ENCODE measurements at places on chromosomes 5 and 9.
A peak's percentile ranks its signal among the peaks of the same experiment; 100 is the strongest.

DNA sequence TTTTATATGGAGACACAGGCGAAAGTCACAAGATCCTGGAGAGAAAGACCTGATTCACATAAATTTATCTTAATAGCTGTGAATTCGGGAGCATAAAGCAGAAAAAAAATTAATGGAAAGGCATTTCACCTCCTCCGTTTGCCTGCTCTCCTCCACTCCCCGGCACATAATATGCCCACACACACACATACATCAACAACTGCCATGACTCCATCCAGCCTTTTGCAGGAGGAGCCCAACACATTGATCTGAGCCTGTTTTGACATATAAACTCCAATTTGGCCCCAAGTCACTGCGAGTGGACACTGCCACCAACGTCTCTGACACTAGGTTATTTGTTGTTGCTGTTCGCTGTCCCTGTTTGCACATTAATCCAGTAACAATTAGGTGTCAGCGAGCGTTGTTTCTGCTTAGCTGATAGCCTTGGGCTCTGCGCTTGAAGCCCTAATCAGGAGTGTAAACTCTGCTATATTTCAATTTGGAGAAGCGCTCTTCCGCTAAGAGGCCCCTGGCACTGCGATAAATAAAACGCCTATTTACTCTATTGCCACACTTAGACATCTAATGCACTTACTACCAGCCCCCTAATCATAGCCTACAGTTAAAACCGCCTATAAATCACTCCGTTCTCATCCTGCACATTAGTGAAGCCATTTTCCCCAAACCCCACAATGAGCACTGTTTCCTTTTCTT lies 195.8 kb upstream of the TBCA start:
- DNase-seq: no peak

GRCh38 chr9:84393266-84393950 lies 52.9 kb upstream of the SLC28A3 start:
- DNase-seq: no peak

- DNase-seq: no peak
These were observed 217.1 kb downstream of the PJA2 start for GRCh38 chr5:109192555-109193281.

DNA sequence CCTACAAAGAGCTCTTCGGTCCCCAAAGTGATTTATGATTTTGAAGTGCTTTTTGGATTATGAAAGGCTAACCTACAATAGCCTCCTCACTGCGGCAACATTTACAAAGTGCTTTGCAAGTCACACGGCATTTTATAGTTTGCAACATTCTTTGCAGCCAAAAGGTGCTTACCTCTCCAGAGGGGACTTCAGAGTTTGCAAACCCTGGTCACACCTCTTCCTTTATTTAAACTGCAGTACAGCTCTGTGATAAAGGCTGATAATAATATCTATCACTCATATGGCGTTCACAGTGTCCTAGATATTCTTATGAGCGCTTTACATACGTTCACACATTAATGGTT lies 20.0 kb upstream of the CRB2 start:
- no peak for DNase-seq

- no peak for DNase-seq
These were observed 78.7 kb upstream of the SAP30L start for GRCh38 chr5:154367101-154367500.

DNA sequence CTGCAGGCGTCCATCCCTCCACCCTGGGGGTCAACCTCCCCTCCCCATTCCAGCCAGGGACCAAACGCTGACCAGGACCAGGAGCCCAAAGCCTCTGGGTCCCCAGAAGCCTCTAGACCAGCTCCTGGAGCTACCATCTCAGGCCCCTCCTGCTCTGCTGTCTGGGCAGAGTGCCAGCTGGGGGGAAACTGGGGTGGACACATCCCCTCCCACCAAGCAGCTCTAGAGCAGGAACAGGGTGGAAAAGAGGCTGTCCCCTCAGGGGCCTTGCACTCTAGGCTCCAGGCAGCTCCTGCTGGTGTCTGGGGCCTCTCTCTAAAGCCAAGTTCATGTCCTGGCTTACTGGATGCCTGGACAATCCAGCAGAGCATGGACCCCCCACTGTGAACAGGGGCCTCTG lies 4.4 kb downstream of the SSNA1 start:
- DNase-seq: no peak

- DNase-seq: no peak
These were observed 94.4 kb downstream of the PDE6A start for GRCh38 chr5:149849966-149850910.

DNA sequence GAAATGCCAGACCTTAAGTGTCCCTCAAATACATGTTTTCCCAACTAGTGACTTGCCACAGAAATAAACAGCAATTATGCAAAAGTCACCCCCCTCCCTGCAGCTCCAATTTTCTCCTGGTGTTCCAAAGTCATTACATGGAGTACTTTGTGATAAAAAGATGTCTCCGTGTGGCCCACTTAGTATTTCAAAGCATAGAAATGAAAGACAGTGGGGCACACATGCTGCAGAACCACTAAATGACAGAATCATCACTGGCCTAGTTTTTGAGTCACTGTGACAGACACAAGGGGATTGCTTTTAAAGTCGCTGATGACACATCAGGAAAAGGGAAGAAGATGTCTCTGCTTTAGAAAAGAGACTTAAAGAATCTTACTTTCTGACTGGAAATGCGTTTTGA lies 323.4 kb downstream of the PSAT1 start:
- DNase-seq: no peak

GRCh38 chr5:172159016-172159415 lies 29.0 kb downstream of the STK10 start:
- DNase-seq: no peak

- no peak for DNase-seq
These were observed 115.7 kb downstream of the ESM1 start for GRCh38 chr5:54869691-54870090.

DNA sequence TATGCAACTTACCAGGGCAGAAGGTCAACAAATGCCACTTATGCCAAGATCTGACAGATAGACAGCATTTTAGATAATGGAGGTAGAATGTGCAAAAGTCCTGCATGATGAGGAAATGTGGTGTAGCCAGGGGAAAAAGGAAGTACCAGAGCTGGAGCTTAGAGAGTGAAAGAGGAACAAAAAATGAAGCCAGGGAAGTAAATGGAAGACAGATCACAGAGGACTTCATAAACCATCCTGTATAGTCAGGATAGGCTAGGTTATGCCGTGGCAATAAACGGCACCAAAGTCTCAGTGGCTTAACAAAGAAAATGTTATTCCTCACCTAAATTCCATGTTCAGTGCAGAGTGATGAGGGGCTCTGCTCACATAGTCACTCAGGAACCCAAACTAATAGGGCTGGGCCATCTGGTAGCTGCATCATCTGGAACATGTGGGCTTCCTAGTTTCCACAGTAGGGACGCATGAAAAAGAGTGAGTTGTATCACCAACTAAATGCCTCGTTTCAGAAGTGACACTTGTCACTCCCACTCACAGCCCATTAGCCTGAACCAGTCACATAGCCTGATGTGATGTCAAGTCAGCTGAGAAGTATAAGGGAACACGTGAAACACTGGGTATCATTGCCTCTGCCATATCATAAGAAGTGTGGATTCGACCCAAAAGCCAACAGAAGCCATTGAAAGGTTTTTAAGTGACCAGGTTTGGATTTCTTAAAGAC lies 70.3 kb downstream of the SH3RF2 start:
- no peak for DNase-seq

GRCh38 chr5:89849830-89850512 lies 559.6 kb downstream of the CETN3 start:
- DNase-seq: no peak

- no peak for DNase-seq
These were observed 2.7 kb downstream of the PCDHGC3 start for GRCh38 chr5:141478321-141478945.

DNA sequence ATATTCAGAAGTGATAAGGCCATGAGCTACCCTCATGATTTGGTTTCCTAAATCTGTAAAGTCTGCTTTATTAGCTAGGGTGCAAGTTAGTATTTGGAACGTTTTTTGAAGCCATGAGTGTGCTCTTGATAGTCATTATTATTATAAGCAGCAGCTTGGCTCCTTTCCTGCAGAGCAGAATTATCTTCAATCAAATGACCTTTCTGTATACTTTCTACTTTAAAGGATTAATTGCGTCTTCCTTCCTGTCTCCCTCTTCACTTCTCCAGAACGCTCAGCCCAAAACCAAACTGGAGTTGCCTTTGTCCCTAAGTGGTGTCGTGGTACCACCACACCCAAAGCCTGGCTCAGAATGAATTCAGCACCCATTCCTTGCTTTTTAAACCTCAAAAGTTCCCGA lies 211.3 kb downstream of the ARHGAP26 start:
- no peak for DNase-seq

DNA sequence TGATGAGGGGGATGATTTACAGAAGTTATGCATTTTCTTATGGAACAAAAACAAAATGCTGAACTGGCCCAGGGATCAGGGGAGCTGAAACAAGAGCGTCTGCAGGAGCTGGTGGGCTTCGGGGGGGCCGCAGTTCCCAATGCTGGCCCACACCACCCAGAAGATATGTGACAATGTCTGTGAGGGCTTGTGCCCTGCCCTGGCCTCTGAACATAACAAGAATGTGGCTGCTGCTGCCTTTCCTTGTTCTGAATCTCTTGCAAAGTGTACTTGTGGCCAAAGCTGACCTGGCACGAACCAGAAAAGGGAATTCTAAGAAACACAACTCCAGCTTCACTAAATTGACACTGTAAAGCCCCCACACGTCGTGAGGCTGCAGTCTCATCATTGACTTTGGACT lies 66.7 kb downstream of the SEC61B start:
- DNase-seq: no peak

DNA sequence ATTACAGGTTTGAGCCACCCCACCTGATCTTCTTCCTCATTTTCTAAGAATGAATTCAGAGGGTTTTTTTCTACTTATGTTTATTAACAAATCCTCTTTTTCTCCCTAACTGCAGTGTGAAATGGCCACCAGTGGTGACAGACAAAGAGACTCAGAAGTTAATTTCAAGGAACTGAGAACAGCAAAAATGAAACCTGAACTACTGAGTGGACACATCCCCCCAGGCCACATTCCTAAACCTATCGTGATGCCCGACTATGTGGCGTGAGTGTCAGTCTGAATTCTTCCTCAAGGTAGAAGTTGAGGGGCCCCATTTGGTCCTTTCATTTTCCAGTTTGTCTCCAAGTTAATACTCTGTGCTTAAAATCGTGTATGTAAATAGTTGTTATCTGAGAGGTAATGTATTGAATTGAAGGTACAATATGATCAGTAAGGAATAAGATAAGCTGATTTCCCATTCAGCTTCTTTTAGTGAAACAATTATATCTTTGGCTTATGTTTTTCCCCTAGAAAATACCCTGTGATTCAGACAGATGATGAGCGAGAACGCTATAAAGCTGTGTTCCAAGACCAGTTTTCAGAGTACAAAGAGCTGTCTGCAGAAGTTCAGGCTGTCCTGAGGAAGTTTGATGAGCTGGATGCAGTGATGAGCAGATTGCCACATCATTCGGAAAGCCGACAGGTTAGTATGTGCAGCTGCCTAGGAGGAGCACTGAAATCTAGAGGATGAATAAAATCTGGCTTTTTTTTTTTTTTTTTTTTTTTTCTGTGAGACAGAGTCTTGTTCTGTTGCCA lies 17.7 kb downstream of the MARVELD2 start:
- DNase-seq: no peak

GRCh38 chr5:53569453-53569852 lies 9.0 kb downstream of the NDUFS4 start:
- DNase-seq: no peak

- no peak for DNase-seq
These were observed 47.1 kb upstream of the SH3GL2 start for GRCh38 chr9:17531642-17532254.

- DNase-seq: no peak
These were observed 316.4 kb downstream of the NR3C1 start for GRCh38 chr5:143086908-143087637.

DNA sequence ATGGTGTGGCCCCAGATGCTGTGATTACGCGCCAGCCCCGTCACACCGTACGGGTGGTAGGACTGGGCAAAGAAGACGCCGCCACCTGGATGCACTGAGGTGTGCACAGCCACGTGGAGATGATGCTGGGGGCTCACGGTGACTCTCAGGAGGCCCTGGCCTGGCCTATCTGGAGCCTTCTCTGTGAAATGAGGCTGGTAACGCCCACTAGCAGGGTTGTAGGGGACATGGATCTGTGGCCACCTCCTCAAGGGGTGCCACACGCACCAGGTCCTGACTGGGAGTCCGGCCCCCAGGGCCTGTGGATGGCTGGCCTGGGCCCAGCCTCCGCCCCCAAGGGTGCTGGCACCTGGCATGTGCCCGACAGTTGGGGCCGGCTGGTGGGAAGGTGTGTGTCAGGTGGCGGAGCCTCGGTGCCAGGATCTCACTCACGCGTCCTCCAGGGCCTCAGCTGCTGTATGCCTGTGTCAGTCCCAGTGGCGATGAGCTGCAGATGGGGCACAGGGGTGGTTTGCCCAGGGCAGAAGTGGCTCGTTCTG lies 32.4 kb downstream of the NEK6 start:
- no peak for DNase-seq

- DNase-seq: no peak
These were observed 2.6 kb downstream of the OLFML2A start for GRCh38 chr9:124779368-124780059.

- DNase-seq: no peak
These were observed 30.5 kb downstream of the LARS1 start for GRCh38 chr5:146151970-146152369.

DNA sequence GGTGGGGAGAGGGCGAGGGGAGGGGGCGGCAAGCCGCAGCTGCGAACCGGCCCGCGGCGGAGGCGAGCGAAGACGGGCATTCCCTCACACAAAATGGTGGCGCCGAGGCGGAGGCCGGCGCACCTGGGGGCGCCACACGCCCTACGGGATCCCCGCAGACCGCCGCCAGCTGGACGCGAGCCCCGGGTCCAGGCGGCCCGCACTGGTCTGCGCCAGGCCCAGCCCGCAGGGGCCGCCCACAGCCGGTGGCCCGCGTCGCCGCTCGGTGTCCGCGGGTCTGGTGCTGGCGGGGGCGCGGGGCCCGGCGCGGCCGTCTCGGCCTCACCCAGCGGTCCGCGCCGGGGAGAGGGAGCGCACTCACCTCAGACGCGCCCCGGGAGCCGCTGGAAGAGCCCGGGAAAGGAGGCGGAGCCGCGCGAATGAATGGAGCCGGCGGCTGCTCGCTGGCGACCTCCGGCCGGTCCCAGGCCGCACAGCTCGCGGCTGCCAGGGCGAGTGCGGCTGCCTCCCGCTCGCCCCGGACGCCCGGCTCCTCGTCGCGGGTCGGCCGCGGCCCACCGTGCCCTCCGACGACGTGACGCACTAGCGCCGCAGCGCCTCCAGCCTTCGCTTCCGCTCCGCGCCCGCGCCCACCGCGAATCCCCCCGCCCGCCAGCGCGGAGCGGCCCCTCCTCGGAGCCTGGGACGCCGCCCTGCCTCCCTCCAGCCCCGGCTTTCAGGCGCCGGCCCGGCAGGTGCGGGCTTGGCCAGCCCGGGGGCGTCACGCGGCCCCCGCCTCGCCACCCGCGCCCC lies at the start of gene FAM169A:
Gene FAM169A, minus strand, starts transcription at position 584 of the 792 bp plus-strand sequence. CDS start 24,711 bp downstream, outside the sequence.
- DNase-seq: peak; percentile 53

- no peak for DNase-seq
These were observed 343.2 kb downstream of the DEPDC1B start for GRCh38 chr5:60356745-60357144.
